ENCODE measurements at places on chromosomes 4 and X.

DNA sequence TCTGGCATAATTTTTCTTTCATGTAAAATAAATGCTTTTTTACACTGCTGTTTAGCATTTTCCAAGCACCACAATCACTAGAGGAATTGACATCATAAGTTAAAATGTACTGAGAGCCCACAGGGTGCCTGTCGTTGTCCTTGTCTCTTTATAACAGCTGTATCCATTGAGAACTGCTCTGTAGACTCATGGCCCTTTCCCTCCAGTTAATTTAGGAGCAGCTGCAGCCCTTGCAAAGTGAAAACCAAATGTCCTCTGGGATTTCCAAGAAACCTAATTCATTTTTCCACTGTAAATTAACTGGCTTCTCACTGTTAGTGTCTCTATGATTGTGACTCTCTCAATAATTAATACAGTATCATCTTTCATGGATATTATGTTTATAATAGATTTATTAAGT, 185.9 kb downstream of the SLC4A4 start:
- DNase-seq = no peak

DNA sequence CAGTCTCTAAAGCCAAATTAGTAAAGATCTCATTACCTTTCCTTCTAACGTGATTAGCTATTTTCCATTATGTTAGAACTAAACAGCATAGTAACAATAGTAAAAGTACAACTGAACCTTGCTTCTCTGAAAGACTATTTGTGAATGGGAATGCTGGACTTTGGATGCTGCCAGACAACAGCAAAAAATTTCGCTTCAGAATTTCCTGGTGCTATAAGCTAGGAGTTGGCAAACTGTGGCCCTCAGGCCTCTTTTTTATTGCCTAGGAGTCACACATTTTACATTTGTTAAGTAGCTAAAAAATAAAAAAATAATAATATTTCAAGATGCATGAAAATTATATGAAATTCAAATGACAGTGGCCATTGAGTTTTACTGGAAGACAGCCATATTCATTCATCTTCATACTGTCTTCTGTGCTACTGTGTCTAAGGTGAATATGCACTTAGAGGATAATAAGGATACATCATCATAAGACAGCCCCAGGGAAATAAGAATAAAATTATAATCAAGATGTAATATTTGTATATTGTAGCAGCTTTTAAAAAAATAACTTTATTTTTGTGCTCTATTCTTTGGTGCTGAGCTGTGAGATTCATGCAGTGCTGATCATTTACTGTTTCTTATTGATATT, 34.6 kb downstream of the RASGEF1B start:
- DNase-seq = no peak

DNA sequence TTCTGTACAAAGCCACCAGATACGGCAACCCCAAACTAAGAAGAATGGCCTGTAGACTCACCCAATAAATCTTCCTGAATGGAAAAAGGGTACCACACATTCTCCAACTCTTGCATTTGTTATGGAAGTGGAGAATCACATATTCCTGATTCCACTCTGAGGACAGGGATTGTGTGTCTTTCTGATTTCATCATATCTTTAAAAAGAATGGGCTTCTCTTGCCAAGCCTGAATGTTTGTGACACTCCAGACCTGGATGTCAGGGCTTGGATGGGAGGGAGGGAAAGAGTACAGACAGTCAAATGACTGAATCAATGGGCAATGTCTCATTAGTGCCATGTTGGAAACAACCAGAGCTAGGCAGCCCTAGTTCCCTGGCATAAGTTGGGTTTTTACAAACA, 77.4 kb downstream of the PLAC1 start:
- DNase-seq = no peak

- DNase-seq = no peak
These were observed 472.9 kb upstream of the GALNTL6 start for GRCh38 chr4:171340258-171340657.

DNA sequence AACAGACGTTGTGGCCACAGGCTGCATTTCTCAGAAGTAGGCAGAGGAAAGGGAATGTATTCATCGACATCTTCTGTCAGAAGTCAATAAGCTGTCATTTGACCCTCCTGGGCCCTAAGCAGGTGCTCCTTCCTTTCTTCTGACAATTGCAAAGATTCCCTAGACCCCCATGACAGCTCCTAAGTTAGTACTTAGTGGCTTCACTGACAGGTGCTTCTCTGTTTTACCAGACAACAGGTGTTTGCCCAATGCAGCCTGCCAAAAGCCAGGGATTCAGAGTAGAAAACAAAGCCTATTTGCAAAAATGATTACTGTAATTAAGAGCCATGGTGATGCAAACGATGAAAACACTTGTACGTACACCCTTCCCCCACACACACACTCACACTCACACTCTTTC, 7.5 kb upstream of the FGF5 start:
- no peak for DNase-seq

DNA sequence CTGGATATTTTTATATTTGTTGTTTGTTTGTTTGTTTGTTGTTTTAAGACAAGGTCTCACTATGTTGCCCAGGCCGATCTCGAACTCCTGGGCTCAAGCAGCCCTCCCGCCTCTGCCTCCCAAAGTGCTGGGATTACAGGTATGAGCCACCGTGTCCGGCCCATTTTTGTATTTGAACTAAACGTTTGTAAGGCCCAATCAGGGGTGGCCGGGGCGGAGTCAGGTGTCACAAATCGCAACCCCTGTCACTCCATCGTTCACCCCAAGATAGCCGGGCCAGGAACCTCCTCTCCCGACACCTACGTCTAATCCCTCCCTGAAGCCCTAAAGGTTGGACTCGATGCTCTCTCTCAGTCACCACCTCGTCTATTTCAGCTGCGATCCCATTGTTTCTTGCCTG, 722 bp upstream of the EFHC2 start:
- DNase-seq = no peak

- DNase-seq = no peak
These were observed 24.8 kb downstream of the NELFA start for GRCh38 chr4:1983846-1984405.

All from 8988T (cell line).